ENCODE measurements at places on chromosomes 6 and 20.

- DNase-seq: no peak
These were observed 12.8 kb upstream of the BPI start for GRCh38 chr20:38290829-38291814.

DNA sequence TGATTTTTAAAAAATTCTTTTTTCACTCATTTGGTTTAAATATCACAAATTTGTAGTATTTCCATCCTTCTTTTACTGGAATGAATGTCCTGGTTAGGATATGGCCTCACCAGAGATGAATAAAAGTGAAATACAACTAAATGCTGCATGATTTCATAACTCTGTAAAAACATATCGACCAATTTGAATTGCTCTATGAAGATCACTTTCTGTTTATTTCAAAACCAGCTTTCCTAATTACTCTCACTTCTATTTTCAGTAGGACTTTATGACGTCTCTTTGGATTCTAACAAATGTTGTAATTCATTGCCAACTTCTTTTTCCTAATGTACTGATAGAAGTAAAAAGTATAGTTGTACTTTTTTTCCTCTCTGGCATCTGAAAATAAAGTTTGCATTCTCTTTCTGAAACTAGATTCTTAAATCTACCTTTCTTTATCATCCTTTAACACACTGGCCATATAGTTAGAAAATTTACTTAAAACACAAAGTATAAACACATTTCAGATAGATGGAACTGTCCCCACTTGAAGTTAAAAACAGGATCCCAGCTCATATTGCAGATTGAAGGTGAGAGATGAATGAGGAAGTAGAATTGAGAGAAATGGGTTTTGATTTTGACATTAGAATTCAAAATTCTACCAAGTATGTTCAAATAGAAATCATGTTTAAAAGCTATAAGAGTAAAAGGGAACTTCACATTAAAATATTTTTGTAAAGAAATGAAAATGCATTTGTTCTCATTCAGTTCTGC lies 40.3 kb upstream of the IL20RA start:
- no peak for DNase-seq

DNA sequence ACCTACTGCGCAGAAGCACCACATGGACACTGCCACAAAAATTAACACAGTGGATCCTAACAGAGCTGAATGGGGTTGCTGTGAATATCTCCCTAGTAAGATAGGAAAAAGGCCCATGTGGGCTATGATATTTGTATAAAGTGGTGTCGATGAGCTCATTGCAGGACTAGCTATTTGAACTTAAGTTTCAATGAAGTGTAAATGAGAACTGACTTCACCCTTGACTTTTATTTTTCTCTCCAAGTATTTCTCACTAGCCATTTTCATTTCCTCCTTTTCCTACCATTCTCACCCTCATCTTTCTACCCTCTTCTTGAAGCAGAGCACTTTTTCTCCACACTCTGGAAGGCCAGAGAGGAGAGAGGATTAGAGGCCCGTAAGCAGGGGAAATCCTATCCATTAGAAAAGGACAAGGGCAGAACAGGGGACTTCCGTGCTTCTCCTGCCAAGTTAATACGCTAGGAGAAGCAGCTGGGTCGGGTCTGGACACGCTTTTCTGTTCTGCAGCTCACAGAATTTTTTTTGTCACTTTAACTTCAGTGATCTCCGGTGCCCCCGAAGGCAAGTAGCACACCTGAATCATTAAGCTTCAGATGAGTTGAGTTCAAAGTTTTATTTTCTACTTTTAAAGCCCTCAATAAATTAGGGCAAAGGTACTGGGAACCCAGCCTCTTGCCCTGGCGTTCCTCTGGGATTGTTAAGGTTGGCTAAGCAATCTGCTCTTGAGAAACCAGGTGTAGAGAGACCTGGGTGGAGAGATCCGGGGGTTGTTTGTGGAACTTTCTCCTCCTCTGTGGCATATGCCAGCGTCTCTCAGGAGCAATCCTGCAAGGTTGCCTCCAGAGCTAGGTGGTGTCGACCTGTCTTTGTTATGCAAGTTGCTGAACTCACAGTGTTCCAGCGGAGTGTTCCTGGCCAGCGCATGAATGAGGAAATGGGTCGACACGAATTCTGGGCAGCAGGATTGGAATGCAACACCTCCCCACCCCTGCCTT lies 56.2 kb upstream of the ARID1B start:
- no peak for DNase-seq

DNA sequence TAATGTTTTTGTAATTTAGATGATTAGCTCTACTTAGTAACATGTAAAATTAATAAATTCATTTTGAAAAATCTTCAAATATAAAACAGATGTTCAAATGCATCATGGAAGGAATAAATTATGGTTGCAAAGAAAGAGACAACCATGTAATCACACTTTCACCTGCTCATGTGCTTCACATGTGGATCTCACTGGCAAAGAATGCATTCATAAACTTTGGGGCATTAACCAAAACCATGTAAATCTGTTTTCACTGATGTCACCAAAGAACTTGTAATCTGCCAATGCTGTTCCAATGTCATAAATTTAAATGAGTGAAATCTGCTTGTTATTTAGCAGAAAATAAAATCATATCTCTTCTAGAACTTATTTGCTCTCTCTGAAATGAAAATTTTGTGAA lies 142.7 kb downstream of the TENT5A start:
- no peak for DNase-seq

DNA sequence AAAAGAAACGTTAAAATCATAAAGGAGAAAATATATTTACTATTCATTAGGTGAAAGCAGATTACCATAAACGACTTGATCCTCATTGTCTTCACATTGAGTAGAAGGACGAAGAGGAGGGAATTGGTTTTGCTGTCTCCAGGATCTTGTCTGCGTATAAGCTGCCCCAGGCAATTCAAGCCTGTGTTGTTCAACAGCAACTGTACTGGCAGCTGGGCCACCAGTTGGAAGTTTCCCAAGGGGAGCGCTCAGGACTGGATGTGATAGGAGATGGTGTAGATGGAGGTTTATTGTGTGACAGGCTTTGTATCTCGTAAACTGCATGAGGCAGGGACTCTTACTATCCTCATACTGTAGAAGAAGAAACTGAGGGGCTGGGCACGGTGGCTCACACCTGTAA lies 3.9 kb upstream of the FANCE start:
- no peak for DNase-seq

DNA sequence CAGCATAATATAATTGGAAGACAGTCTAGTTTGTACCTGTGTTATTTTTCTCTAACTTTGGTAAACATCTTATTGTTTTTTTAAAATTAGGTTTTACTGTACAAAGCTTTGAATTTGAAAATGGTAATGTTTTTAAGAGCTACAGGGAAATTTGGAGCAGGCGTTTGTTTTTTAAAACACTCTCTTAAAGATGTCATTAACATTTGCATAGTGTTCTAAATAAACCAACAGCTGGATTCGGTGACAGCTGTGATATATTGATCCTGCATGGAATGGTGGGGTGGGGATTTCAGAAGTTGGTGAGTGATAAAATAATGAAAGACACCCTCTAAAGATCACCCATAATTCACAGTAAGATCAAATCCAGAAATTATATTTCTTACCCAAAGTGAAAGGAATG lies 97.9 kb upstream of the PRL start:
- no peak for DNase-seq

GRCh38 chr6:157049133-157049532 lies 272.0 kb downstream of the ARID1B start:
- DNase-seq: no peak

DNA sequence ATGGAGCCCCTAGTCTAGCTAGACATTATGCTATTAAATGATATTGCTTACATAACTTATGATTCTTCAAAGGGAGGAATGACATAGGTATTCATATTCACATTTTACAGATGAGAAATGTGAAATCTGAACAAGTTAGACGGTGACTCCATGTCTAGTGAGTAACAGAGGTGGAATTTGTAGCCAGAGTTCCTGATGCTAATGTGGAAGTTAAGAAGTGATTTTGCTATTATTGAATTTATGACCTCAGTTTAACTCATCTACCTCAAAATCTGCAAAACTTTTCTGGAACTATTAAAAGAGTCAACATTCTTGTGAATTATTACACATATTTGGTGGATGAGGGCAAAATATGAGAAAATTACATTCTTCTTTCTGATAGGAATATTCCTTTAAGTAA lies 347.6 kb upstream of the MMS22L start:
- no peak for DNase-seq

- no peak for DNase-seq
These were observed 221.7 kb downstream of the UNC5CL start for GRCh38 chr6:40817369-40817768.

GRCh38 chr20:24913076-24913628 lies 35.9 kb upstream of the CST7 start:
- DNase-seq: no peak

DNA sequence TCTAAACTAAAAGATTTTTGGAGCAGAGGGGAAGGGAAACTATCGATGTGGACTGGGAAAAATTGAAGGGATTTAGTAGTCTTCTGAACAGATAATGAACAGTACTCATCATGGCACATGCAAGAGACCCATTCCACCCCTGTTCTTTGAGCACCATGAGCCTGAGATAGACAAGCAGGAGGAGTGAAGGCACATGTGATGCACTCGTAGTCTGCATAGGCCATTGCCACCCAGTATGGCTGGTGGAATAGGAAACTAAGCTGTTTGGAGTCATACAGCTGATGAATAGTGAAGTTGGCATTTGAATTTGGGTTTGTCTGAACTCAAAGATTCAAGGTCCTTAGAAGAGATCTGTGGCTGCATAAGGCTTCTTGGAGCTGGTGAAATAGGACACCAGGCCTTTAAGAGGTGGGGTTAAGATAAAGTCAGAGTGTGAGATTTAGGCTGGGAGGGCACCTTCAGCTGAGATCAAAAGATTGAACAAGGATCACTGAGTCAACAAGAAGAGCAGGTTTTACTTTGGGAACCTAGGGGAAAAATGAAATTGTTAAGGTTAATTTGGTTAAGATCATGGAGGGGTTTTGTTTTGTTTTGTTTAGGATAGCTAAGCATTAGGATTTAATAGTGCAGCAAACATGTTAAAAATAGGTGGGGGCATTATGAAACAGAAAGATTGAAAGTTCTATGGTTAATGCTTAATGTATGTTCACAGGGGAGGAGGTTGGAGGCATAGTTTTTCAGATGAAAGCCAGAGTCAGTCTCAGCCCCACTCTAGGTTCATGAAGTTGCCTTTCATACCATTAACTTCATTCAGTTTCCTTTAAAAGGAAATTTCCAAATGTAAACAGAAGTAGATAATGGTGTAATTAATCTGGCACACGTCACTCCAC lies 148.8 kb downstream of the ARID1B start:
- no peak for DNase-seq

- no peak for DNase-seq
These were observed 9.2 kb downstream of the PPP1R3G start for GRCh38 chr6:5094327-5094726.

DNA sequence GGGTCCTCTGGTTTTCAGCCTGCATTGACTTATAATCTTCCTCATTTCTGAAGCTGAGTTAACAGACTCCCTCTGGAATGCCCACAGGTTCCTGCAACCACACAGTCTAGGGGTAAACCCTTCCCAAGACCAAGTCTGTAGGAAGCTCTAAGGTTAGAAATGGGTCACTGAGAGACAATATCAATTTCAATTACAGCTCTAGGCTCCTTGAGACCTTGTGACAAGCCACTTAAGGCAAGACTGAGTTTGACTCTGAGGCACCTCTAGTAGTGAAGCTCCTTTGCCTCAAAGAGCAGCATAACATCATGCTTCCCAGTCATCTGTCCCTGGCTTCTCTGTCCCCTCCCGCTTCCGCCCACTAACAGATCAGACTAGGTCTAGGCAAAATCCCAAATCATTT lies 333.2 kb upstream of the JARID2 start:
- no peak for DNase-seq

DNA sequence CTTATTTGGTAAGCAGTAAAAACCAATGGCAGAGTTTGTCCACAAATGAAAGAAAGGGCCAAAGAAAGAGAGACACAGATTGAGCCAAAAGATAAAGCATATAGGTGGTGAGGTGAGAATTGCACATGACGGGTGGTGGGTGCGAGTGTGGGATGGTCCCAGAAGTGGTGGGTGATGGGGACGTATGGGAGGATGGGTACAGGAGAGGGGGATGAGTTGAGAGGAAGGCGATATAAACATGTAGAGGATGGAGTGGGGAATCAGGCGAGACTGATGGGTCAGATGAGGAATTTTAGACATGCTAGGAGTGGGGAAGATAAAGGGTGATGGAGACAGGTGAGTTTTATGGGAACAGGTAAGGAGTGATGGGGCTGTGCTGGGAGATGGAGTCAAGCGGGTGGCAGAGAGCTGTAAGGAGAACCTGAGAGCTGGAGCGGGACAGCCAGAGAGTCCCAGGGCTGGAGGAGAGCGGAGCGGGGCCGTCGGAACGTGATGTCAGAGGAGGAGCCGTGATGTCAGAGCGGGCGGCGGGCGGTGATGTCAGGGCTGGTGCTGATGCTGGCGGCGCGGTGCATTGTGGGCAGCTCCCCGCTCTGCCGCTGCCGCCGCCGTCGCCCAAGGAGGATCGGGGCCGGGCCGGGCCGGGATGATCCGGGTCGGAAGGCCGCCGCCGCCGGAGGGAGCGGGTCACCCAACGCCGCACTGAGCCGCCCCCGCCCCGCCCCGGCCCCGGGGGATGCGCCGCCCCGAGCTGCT lies at the start of gene TTBK1:
TSS of gene TTBK1 (plus strand) at position 574 of the 756 bp plus-strand sequence. CDS start 3,180 bp downstream, outside the sequence.
- DNase-seq: no peak

- no peak for DNase-seq
These were observed 65.7 kb downstream of the PSMG4 start for GRCh38 chr6:3324262-3324942.

GRCh38 chr6:10643201-10643651 lies 51.2 kb downstream of the C6orf52 start:
- DNase-seq: no peak

DNA sequence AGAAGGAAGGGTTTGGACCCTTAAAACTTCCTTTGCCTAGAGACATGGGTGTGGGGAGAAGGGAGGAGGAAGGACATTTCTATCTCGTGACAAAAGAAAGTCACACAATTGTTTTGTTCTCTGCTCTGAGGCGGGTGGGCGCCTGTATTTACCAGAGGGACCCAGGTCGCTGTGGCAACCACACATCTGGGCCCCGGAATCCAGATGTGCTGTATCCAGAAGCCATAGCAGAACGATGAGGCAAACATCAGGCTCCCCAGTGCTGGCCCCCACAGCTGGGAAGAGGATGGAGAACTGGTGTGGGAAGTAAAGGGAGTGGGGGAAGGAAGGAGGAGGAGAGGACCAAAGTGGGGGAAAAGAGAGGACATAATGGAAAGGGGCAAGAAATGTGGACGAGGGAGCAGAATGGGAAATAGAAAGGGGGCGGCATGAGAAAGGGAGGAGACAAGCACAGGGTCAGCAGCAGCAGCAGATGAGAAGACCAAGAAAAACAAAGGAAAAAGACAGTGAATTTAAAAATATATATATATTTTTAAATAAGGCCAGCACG lies 3.4 kb upstream of the TNXB start:
- DNase-seq: no peak

- DNase-seq: no peak
These were observed 551.3 kb upstream of the CDH4 start for GRCh38 chr20:60700728-60701127.

DNA sequence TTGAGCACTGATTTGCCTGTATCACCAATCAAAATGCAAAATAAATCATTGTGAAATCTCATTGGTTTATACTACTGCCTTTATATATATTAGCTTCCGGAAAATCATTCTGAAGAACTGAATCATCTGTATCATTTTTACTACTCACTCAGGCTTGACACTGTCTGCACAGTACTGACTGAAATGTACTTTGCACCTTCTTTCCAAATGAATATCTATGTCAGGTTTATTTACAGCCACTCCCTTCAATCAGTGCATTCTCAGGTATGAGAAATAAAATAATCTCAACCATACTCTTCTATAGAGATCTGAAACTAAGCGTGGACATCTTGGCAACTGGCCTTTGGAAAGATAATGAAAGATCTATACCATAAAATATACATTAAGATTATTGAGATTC lies 2.7 kb downstream of the KHDRBS2 start:
- no peak for DNase-seq
